ENCODE measurements at places on chromosomes 4 and X.

GRCh38 chr4:236028-236427 lies 69.2 kb downstream of the ZNF732 start:
- no peak for DNase-seq

- DNase-seq = no peak
Observed at GRCh38 chr4:158999166-158999682, 103.7 kb upstream of the RAPGEF2 start.

DNA sequence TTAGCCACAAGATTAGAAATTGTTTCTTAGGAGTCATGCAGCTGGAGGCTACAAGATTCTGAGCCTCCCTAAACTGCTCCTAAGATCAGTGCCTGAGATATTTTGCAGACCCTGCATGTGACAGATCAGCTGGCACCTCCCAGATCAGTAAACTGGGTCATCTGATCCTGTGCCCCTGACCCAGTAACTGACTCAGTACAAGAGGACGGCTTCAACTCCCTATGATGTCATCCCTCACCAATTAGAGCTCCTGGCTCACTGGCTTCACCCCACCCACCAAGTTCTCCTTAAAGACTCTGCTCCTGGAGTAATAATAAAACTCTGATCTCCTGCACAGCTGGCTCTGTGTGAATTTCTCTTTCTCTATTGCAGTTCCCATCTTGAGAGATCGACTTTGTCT lies 45.4 kb upstream of the PNPLA4 start:
- no peak for DNase-seq

DNA sequence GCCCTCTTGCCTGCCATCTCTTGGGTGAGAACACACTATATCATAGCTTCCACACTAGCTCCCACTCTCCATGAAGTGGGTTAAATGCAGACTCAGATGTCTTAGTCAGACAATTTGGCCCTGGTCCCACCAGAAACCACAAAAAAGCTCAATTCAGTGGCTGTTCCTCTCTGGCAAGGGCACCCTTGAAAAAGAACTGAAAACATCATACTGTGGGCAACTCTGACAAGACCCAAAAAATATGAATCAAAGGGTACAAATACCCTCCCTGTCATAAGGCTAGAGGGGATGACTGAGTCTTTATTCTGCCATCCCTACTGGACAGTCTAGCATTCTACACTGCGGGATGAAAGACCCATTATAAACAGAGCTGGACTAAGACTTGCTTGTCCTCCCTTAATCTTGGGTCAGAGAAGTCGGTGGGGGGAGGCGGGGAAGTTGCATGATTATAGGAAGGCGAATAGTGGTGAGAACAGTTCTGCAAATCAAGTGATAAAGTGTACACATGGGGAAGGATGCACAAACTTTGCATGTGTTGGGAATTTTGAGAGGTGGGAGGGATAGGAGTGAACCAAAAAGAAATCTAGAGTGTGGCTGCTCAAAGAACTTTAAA lies 172.1 kb downstream of the OPHN1 start:
- DNase-seq = no peak

- DNase-seq = no peak
Observed at GRCh38 chr4:147693218-147693617, 9.3 kb upstream of the PRMT9 start.

GRCh38 chr4:112939901-112940300 lies 109.6 kb upstream of the ANK2 start:
- no peak for DNase-seq

- no peak for DNase-seq
Observed at GRCh38 chrX:141642979-141643378, 53.5 kb downstream of the SPANXA2 start.

DNA sequence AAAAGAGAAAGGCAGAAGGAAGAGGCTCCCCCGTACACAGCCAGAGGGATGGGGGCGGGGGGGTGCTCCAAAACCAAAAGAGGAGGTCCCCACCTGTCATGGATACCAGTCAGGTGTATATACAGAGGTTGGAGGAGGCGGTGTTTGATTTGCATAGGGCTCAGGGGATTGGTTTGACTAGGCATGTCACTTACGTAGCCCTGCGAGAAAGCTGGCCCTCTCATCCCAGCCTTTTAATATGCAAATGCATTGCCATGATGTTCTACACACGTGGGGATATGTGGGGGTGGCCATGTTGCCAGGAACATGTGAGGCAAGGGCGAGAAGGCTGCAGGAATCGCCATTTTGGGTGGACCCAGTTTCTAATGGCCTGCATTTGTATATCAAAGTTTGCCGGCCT lies 38.6 kb downstream of the TMEM150C start:
- DNase-seq = no peak

DNA sequence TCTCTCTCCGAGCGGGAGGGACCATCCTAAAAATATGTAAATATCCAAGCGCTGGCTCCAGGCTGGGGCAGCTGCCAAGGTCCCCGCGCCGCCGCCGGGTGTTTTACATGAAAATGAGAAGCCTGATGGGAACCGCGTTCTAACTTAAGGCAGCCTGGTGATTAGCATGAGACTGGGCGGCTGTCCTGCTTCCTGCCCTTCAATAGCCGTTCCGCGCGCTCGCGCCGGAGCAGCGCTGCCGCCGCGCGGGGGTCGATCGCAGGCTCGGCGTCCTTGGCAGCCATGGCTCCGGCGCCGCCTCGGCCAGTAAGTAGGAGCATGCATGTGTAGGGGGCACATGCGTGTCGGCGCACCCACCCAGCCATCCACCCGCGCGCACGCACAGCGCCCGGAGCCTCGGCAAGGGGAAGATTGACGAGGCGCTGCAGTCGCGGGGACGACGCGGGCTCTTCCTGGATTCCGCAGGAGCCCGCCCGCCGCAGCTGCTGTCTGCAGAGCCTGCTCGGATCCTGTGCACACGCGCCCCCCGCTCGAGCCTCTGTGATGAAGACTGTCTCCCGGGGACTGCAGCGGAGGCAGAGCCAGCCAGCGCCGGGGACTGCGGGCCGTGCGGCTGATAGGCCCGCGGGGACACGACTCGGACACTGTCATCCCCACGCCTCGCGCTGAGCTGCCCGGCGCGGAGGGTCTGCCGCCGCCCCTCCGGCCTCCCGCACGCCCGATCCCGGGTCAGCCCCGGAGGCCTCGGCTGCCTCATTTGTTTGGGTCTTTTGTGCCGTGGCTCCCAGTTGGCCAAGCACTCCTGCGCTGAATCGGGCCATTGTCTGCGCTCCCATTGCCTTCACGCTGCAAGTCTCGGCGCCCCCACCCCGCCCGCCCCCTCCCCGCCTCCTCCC lies 734 bp downstream of the STOX2 start:
- no peak for DNase-seq

DNA sequence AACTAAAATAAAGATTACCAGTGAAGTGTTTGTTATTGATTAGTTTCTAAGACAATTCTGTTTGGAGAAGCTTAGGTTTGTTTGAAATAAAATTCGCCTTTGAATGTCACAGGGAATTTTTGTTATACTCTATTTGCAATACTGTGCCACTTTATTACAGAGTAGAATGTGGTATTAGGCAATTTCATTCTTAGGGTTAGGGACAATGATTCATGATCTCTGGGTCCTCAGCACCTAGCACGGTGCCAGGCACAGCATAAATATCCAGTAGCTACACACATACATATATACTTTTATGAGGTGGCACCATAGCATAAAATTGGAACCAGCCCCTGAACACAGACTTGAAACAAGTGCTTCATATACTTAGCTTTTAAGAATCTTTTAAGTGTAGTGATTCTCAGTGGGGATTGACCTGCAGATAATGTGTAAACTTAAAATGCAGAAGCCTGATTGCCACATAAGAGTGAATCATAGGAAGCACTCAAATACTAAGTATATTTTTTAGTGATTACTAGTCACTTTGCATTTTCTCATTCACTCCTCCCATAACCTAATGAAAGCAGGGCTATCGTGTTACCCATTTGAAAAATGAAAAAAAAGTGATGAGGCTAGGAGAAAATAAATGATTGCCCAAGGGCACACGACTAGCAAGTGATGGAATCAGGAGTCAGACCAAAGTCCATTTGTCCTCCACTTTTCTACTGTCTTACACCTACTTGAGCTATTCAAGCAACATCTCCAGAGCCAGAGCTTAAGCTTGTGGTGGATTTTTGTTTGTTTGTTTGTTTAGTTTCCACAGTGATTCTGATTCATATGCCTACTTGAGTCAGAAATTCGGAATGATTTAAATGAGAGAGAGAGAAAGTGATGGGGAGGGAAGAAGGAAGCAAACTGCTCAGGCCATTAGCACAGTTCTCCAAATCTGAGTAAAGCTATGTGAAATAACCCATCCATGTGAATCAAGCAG lies 366.0 kb upstream of the FGF13 start:
- no peak for DNase-seq

DNA sequence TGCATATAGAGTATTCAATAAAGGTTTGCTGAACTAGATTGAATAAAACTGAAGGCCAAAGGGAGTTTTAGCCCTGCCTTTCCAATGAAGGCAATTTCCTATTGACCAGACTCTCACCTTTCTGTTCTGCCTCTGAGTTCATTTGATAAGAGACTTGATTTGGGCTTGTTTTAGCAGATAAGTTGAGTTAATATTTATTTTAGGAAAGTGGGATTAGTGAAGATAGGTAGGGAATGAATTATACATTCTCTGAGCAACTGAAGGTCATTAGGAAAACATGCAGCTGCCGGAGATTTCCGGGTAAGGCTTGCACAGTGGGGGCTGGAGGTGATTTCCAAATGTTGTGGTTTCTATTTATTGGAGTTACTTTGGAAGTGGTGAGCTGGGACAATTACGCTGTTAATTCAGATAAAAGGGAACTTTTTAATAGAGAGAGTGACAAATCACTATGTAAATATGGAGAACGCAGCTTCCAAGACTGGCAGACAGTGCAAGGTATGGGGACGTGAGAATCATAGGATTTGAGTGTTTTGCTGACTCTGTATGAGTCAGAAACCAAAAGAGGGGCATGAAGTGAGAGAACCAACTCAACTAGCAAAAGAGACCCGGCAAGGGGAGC lies 553.6 kb upstream of the BOD1L1 start:
- no peak for DNase-seq

- DNase-seq = no peak
Observed at GRCh38 chr4:53321151-53321983, 44.5 kb downstream of the SCFD2 start.

- DNase-seq = peak; percentile 75
Observed at GRCh38 chr4:163613383-163613782, 118.9 kb downstream of the TMA16 start.

DNA sequence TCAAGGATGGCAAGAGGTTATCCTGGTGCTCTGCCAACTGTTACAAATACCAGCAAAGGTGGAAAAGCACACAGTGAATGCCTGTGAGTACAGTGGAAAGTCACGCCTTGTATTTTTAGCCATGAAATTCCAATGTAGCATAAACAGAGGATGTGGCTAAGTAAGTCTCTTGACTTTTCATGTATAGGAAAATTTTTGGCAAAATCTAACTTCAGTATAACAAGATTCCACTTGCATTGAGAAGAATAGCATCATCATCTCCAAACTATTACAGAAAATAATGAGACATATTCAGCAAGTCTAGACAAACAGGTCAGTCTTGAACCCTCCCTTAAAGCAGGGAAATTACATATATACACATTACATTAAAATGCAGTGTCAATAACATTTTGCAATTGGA lies 7.9 kb downstream of the SLC10A6 start:
- DNase-seq = no peak

DNA sequence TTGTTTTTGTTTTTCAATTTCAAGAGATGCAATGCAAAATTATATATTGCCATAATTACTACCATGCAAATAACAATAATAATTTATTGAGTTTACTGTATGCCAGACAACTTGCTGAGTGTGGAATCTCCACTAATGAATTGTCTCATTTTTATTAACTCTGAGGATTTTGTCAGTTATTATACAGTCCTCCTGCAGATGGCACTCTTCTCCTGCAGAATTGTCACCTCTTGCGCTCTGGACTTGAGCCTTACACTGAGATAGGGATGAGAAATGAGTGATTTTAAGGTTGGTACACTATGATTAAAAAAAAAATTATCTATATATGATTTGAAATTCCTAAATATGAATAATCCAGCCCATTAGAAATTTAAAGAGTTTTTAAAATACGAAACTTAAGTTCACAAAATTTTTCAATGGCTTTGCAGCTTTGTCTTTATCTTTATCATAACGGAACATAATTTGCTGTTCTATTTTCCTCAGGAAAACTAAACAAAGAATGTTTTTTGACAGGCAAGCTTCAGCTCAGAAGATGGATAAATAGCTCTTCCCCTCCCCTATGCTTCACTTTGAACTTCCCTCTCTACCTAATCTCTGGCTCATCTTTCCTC lies 12.7 kb upstream of the PAQR3 start:
- peak; percentile 47 for DNase-seq

DNA sequence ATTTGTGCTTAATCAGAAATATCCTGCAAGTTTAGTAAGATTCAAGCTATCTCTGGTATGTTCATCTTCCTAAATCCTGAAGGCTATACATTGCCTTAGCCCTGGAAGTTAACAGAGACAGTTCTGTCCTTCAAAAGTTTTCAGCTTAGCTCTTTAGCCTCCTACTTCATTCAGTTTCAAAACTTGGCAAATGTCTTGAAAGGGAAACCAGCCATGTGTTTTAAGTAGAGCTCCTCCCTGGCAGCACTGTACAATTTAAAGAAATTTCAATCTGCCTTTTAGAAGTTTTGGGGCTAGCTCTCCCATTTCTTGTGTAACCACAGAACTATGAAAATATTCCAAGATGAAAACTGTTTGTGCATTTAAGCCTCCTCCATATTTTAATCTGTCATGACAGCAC lies 47.0 kb downstream of the FANCB start:
- no peak for DNase-seq

GRCh38 chrX:41029332-41029731 lies 55.9 kb upstream of the USP9X start:
- no peak for DNase-seq

GRCh38 chr4:2036327-2036726 lies 22.8 kb upstream of the NAT8L start:
- DNase-seq = no peak

DNA sequence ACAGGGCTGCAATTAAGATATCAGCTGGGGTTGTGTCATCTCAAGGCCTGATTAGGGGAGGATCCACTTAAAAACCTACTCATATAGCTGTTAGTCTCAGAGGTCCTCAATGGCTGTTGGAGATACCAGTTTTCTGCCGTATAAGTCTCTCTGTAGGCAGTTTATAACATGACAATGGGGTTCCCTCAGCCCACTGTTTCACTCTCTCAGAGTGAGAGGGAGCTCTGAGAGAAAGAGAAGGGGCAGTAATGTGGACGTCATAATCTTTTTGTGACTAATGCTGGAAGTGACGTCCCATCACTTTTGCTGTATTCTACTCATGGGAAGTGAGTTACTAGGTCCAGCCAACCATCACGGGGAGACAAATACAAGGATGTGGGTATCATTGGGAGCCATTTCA lies 70.3 kb downstream of the STIM2 start:
- no peak for DNase-seq

GRCh38 chrX:1316527-1316926 lies 20.1 kb upstream of the IL3RA start:
- DNase-seq = peak; percentile 59

DNA sequence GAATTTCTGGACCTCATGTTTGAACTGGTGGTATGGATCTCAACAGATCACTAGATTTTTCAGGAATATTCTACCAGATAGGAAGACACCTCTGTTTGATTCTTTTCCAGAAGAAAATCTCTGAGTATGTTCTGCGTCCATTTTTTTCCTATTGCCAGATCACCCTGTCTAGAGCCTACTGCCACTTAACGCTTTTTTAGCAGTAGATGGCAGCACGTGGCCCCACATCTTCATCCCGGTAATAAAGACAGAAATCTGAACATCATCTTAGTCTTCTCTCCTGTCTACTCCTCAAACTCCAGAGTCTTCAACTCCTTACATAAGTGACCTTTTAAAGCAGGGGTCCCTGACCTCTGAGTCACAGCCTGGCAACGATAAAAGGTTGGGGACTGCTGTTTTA lies 184.7 kb downstream of the TMA16 start:
- peak; percentile 3 for DNase-seq

GRCh38 chrX:19824603-19825002 lies 62.8 kb downstream of the SH3KBP1 start:
- DNase-seq = no peak

- no peak for DNase-seq
Observed at GRCh38 chr4:136562834-136563233, 969.5 kb downstream of the PCDH18 start.

All from AML-193 (cell line).